Activated T-helper 9 cell treated with anti-CD3 and anti-CD28 coated beads, Interleukin-2, amount 50 U/mL, for 16 hours (primary cell): ENCODE measurements at places on chromosomes 2 and 18.

- DNase-seq = no peak
Measured at GRCh38 chr2:216539791-216540241, 41.2 kb downstream of the RPL37A start.

GRCh38 chr2:43214253-43214652 lies 12.2 kb downstream of the ZFP36L2 start:
- no peak for DNase-seq

DNA sequence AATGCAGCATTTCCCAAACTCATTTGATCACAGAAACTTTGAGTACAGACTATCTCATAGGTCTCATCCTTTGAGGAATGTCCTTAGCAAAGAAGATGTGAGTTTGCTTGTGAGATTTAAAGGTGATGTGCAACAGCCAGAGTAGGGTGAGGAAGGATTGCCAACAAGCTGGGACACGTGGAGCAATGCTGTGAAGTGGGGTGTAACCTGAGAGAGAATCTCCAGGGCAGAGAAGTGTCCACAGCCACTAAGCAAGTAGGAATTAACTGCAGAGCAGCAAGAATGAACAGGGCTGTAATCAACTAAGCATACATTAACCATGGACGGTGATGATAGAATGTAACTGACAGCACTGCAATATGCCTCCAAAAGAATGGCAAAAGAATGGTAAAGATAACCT lies 469.9 kb upstream of the NRP2 start:
- DNase-seq = no peak

- no peak for DNase-seq
Measured at GRCh38 chr2:138030459-138030858, 66.2 kb downstream of the HNMT start.

GRCh38 chr2:118913803-118914645 lies 28.0 kb upstream of the MARCO start:
- no peak for DNase-seq

DNA sequence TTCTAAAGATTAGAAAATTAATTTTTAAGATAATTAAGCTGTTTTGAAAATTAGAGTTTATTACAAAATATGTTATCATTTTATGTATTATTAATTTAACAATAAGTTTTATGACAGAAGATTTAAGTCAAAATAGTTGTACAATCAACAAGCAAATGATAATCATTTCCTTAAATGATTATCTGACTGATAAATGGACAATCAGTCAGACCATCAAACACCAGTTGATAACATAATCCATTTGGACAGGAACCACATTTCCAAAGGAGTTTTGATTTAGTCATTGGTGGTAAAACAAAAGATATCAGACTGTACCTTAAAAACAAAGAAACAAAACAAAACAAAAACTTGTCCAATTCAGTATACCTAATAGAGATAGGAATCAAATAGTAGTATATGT lies 1.9 kb downstream of the TFPI start:
- DNase-seq = no peak

DNA sequence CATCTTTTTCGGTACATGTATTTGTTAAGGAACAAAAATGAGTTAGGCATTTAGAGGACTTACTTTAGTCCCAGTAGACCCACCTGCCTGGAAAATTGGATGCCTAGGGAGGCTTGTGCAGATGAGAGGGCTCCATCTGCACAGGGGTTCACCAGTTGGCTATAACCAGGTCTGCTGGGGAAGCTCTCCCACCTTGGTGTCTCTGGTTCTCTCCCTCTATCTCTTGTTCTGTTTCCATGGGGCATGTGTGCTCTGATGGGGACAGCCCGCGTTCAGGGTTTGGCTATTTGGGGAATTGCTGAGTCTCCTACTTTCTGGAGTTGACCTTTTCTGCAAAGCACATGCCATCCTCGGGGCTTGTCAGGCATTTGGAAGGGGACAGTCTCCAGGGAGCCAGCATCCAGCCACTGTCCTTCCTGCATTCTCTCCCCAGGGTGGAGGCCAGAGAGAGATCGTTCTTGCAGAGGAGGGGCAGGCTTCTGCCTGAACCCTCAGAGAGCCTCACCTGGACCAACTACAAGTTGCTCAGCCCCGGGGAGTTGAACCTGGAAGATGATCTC lies 157.3 kb downstream of the KLHL29 start:
- no peak for DNase-seq

- no peak for DNase-seq
Measured at GRCh38 chr2:39416140-39416539, 20.9 kb downstream of the MAP4K3 start.

DNA sequence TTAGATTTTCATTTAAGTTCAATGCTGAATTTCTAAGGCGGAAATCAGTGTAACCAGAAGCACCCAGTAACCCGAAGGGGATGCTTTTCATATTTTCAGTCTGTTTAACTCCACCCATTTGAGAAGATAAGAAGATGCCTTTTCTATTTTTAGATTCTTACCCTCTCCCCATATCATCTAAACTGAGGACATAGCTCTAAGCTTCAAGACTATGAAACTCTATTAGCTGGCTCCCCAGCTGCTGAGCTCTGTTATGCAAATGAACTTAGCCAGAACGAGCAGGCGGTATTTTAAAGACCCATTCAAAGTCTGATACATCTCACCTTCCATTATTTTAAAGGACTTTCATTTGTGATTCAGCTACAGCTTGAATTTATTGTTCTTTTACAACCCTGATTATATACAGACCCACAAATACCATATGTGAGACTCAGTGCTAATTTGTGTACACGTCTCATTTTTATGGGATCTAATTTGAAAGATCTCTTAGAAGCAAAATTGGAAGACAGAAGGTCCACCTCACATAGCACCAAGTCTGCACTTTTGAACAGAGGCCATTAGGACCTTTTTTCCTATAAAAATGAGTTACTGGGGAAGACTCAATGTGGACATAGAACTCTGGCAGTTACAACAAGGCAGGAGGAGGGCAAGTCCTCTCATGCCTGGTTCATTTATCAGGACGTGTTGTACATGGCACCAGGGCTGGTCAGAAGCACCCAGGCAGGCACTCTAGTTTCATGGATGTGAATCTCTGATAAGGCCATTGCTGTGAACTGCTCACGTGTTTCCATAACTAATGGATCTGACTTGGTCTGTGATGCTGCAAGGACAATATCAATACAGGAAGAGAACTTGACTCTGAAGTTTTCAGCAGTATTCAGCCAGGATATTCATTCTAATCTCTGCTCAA lies 16.3 kb downstream of the CDC42EP3 start:
- DNase-seq = no peak

DNA sequence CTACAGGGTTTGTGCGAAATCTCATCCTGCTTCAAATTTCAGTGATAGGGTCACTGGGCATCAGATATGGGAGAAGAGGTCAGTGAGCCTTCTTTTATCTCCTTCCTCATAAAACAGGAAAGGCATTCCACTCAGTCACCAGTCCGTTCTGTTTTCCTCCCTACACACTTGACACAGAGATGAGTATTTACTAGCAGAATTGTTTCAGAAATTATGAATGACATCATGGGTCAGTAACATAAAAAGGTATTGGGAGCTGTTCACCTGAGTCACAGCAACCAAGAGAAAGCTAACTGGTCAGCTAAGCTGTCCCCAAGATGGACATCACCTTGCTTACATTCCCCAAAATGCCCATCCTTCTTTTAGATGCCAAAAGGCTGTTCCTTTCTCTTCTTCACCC lies 96.3 kb downstream of the ACVR1 start:
- no peak for DNase-seq

GRCh38 chr18:12658426-12659138 lies 675 bp upstream of the SPIRE1 start:
- no peak for DNase-seq

GRCh38 chr2:75353131-75353530 lies 153.8 kb upstream of the TACR1 start:
- no peak for DNase-seq

- no peak for DNase-seq
Measured at GRCh38 chr18:905948-906415, 1.3 kb downstream of the ADCYAP1 start.

DNA sequence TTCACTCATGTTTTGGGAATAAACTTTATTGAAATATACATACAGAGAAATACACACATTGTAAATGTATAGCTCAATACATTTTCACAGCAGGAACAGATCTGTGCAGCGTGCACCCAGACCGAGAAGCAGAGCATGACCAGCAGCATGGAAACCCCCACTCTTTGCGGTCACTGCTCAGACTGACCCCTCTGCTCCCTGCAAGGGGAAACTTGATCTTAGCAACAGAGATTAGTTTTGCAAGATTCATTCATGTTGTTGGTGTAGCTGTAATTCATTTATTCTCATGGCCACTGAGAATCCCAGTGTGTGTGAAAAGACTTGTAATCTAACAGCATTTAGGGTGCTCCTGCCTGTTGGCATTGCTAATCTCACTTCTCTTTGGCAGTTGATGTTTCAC lies 35.2 kb downstream of the LPIN1 start:
- DNase-seq = no peak

- no peak for DNase-seq
Measured at GRCh38 chr2:185279999-185280398, 458.6 kb upstream of the FSIP2 start.

DNA sequence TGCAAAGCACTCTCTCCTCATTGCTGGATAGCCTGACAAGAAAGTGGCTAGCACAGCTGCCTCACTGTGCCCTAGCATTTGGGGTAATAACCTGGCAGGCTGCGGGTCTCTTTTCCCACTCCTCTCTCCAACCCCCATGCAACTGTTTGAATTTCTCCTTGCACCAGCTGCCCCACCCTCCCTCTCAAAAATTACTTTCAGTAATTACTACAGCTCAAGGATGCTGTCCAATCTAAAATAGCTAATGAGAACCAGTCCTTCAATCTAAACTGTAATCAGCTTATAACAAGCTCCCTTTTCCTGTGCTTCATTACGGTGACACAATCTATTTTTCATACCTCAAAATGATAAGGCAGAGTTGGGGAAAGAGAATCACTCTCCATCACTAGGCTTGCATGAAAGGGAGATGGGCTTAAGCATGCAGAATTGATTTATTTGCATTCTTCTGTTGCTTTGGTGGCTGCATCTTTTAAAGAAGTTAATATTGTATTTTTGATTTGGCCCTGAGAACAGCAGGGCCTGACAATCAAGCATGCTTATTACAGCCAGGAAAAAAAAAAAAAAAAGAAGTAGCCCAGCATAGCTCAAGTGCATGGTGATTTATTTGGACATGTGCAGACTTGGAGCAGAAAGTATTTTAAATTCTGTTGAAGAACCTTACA lies 881.8 kb downstream of the SLC4A3 start:
- DNase-seq = no peak

GRCh38 chr2:65436824-65437221 lies 4.4 kb upstream of the SPRED2 start:
- DNase-seq = peak; percentile 14

DNA sequence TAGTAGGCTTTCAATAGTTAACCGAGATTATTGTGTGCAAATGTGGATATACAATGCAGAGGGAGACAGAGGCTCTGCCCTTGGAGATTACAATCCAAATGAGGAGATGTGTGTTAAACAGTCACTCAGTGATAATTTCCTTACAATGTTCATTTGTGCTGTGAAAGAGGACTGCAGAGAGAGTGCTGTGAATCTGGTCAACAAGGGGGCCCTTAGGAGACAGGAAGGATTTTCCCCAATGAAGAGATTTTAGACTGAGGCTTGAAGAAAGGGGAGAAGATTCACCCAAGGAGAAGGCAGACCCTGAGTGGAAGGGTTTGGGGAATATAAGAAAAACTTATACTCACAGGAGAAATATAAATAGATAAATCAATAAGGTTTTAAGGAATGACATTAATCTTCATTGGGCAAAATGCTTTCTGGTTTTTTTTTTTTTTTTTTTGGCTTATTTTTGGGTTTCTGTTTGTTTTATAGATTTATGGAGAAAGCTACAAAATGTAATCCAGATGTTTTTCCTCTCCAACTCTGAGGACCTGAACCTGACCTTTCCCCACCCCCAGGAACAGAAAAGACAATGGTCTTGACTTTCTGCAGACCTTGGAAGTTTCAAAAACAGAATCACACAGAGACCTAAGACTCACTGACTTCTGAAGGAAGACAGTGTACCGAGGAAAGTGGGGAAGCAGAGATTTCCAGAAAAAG lies 151.3 kb upstream of the SERPINE2 start:
- no peak for DNase-seq

DNA sequence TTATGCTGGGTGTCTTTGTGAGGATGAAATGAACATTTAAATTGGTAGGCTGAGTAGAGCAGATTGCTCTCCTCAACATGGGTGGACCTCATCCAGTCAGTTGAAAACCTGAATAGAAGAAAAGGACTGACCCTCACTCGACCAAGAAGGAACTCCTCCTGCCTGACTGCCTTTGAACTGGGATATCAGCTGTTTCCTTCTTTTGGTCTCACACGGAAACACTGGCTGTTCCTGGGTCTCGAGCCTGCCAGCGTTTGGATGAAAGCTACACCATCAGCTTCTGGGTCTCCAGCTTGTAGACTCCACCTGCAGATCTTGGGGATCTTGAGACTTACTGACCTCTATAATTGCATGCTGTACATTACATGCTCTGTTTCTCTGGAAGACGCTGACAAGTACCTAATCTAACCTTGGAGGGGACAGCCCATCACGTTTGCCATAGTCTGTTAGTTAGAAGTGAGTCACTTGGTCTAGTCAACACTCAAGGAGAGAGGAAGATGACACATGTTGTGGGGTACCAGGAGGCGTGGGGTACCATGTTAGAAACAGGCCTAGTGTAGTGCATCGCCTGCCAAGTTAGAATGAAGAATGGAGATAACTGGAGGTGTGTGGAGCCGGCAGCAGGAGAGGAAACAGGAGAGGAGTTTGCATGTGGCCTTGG lies 267.0 kb downstream of the MREG start:
- no peak for DNase-seq

GRCh38 chr2:120826260-120826648 lies 90.6 kb downstream of the GLI2 start:
- no peak for DNase-seq

GRCh38 chr18:56568986-56569385 lies 69.4 kb downstream of the TXNL1 start:
- no peak for DNase-seq

- no peak for DNase-seq
Measured at GRCh38 chr18:50659091-50660003, 99.5 kb downstream of the MAPK4 start.

DNA sequence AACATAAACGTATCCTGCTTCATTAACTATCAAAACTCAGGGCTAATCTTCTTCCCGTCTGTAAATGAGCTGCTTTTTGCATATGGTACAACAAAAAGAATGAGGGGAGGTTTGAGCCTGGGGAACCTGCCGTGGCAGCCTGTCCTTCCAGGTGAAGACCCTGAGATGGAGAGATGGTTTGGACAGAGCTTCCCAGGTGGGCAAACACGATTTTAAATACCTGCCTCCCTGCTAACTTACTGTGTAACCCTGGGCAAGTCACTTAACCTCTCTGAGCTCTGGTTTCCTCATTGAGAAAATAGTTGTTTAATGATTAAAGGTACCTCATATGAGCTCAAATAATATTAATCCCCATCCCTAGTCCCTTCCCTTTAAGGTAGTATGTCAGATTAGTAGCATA lies 9.0 kb downstream of the EMX1 start:
- no peak for DNase-seq
